Stimulated activated CD4-positive, alpha-beta T cell treated with anti-CD3 and anti-CD28 coated beads, Interleukin-4, amount 100 ng/mL, for 1 hour (primary cell): ENCODE measurements at places on chromosomes 7 and 10.
A peak's percentile ranks its signal among the peaks of the same experiment; 100 is the strongest.

DNA sequence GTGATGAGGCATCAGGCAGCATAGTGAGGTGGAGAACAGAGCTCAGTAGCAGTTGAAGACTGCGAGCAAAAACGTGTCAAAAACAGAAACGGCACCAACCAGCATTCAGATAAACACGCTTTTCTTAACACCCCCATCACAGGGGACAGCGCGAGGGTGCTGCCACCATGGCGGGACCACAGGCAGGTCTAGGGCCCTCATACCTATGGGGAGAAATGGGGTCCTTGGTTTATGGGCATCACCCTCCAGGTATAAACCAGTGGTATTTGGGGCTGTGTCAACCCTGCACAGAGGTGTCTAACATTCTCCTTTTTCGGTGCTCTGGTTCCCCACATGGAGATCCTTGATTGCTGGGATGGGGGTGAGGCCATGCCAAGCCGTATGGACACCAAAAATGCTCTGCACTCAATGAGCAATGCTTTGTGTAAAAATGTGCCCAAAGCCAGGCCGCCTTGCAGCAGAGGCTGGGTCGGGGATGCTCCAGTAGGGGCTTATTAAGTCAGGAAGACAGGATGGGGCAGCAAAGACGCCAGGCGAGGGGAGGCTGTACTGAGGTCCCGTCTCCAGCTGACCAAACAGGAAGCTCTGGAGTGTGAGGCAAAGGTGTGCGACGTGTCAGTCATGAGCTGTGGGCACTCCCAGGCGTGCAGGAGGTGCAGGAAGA is 191.5 kb downstream of the WDR37 start:
- DNase-seq: no peak

DNA sequence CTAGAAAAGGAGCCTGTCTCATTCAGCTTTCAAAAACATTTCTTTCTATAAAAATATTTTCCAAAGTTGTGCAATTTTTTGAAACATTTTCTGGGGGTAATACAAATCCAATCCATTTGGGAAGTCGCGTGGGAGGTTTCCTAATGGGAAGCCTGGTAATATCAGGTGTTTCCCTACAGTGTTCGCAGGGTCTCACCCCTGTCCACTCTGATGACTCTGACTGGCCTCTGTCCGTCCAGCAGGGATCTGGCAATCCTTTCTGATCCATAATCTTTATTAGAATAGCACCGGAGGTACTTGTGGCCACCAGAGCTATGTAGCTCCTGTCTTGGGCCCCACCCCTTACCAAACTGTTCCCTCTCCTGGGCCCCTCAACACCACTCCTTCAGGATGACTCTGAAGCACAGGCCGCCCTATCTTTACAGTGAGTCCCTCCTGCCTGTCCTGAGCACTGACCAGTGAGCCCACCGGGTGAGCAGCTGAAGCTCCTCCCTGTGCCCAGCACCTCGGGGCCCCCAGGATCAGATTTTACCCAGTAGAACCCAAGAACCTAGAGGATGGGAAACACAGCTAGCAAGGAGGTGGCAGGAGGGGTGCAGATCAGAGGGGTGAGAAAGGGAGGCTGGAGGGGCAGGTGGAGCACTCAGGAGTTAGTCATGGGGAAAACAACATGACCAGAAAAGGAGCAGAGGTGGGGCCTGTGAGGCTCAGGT is 84.8 kb downstream of the PTPRE start:
- no peak for DNase-seq

DNA sequence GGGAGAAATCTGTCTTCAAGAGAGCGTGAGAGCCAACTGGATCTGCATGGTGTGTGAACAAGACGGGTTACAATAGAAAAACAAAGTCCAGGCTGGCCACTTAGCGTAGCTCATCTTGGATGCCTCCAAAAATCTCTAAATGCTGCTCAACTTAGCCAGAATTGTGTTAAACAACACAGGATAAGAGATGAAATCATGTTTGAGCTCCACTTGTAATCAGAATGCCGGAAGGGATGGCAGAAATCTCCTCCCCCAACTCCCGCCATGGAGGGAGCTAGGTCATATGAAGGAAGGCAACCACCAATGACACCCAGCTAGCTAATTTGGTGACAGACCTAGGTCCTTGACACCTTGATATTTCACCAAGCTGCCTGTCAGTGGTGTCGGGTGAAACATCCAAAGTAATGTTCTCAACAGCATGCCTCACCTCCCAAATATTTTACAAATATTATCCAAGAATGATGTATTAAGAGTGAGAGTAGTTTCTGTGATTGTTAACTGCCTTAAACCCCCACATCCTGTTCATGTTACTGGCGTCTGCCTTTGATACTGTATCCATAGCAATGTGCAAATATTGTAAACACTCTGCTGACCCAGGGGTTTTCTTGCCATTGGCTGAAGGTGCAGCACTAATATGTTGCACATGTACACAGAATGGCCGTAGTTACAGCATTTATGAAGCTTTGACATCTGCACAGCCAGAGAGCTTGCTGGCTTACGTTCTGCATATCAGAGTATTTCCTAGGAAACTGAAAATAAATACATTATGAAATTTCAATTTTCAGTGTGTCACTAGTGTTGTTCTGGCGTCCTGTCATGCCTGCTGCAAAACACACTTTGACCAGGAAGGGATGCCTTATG is 25.8 kb downstream of the TMEM254 start:
- DNase-seq: no peak

- peak; percentile 24 for DNase-seq
These were observed at the start of gene GRM8 for GRCh38 chr7:127252778-127253280. GRM8 (minus strand) TSS chr7:127252941.

- DNase-seq: no peak
These were observed 201.5 kb downstream of the PRPF18 start for GRCh38 chr10:13788320-13788600.

DNA sequence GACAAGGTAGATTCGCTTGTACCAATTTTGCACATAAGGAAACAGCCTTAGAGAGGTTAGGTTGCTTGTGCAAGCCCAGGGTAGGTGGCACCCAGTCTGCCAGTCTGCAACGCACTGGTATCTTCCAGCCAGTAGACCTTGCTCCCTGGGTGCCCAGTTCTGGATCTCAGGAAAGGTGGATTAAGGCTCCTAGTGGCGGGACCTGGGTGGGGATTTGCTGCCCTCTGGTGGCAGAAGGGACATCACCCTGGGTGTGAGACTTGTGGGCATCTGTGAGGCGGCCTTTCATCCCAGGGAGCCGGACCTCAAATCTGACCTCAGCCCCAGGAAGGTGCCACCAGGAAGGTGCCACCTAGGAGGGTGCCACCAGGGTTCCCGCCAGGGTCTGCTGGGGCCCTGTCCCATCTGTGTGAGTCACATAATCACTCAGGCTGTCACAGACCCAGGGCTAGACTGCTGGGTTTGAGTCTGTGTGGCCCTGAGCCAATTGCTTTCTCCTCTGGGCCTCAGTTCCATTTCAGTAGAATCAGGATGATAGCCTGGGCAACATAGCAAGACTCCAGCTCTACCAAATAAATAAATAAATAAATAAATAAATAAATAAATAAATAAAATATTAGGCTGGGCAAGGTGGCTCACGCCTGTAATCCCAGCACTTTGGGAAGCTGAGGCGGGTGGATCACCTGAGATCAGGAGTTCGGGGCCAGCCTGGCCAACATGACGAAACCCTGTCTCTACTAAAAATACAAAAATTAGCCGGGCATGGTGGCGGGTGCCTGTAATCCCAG is 5.3 kb upstream of the PRKRIP1 start:
- DNase-seq: peak; percentile 68

DNA sequence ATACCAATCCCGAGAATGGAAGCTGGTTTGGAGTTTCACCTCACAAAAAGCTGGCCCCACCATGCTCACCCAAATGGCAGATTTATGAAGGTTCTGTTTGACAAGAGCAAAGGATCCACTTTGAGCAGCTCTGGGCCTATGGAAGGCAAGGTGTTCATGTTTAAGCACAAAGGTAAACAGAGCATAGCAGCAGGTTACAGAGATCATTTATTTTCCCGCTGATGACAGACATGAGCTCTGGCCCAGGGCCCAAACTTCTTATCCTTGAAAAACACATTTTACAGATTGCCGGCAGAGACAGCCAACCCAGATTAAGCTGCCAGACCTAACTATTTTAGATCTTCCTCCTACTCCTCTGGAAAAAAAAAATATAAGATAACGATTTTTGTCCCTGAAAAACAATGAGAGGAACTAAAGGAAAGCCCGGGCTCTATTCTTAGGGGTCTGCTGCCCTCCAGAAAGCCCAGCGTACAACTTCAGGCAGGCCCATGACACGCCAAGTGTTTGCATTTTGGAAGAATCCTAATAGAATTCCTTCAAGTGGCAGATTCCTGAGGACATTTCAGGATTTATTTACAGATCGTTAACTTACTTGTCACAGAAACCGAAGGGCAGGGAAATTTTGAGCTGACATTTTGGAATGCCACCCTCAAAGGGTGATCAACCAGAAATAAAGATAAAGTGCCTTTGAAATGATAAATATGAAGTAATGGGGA is 40.0 kb downstream of the SYPL1 start:
- DNase-seq: no peak

DNA sequence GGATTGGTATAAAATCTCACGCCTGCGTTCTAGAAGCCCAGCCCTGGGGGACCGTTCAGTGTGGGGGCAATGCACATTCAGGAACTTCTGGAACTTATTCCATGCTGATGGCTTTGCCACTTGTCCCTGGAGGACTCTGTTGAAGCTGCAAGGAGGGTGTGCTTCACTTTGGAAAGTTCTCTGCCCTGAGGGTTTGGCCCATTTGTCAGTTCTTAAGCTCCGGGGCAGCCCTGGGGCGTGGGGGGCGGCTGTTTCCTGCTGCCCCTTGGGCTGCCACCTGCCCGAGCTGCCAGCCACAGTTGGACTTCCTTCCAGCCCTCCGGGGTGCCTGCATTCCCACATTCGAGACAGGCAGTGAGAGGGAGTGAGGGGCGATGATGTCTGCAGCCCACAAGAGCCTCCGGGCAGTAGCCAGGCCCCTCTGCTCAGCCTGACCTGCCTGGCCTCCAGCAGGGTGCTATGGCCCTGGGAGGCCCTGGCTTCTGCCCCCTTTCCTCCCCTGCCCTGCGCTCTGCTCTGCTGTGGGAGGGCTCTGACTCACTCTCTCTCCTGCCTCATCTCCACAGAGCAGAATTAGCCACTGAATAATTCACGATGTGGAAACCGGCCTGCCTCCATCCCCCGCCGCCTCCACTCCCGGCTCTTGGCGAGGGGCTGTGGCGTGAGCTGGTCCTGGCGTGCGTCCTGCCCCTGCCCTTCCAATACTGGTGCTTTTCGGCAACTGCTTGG is 1.9 kb downstream of the TTYH3 start:
- DNase-seq: peak; percentile 51

DNA sequence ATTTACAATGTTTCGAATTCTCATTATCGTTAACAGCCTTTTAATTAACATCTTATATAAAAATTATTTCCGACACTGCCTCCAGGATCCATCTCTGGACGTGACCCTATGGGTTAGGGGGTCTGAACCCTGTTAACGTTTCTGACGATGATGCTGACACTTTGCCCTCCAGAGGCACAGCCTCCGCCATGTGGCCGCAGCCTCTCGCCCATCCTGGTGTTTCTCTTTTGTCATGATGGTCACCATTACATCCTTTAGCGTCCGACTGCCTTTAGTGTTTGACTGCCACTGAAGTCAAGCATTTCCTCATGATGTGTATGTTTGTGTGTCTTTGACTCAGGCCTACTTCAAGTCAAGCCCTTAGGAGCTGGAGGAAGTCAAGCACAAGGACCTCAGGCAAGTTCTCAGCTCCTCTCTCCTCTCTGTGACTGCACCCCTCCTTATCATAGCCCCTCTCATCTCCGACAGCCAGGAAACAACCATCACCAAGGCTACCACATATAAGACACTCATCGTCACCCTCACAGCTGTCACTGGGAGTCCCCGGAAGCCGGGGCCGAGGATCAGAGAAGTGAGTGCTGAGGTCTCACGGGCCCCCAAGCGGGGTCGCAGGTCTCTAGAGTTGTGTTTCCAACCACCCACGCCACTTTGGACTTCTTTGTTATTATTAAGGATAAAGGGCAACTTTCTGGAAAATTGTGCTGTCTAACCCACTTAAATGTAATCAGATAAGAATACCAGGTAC is 96.1 kb upstream of the PPP2R2D start:
- DNase-seq: no peak

- no peak for DNase-seq
These were observed 17.1 kb downstream of the PDLIM1 start for GRCh38 chr10:95273393-95274312.
